HTR-8/SVneo (cell line): ENCODE measurements at places on chromosomes 7 and 10.

DNA sequence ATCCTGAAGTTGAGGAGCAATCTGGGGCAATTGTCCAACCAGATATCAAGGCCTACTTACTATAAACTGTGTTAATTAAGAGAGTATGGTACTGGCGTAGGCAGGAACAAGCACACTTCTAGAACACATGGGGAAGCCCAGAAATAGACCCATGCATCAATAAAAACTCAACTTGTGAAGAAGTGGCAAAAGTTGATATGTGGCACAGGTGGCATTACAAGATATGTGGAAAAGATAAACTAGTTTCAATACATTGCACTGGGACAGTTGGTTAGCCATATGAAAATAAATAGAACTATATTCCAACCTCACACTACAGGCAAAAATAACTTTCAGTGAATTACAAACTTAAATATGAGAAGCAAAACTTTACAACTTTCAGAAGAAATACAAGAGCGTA, 828.7 kb upstream of the LRRN3 start:
- no peak for DNase-seq

GRCh38 chr7:29990931-29991330, 1.3 kb upstream of the SCRN1 start:
- no peak for DNase-seq

GRCh38 chr7:98133181-98133580, 26.5 kb downstream of the LMTK2 start:
- DNase-seq, result no peak

DNA sequence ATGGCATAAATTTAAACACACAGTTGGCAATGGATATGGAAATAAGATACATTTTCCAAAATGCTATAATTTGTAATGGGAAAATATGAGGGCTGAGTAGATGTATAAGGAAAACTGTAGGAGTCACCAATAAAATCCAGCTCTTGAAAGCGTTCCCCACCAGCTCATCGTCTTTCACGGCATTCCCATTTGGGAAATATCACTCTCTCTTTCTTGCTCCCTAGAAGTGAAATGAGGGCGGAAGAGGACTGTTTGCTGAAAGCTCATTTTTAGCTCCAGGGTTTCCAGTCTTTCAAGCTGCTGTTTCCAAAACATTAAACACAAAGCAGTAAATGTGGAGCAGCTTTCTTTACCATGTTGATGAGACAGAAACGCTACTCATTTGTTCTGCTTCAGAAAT, 104.6 kb upstream of the SFMBT2 start:
- DNase-seq, result no peak

DNA sequence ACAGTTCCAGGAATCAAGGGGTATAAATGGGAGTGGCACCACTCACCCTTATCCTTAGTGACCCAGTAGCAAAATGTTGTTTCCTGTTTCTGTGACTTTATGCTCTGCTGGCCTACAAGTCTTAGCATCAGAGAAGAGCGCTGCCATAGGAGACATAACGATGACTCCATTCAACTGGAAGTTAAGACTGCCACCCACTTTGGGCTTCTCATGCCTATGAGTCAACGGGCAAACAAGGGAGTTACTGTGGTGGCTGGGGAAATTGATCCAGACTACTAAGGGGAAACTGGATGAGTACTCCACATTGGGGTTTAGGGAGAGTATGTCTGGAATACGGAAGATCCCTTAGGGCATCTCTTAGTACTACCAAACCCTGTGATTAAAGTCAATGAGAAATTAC, 40.6 kb upstream of the PIK3CG start:
- no peak for DNase-seq

- DNase-seq, result no peak
Observed at GRCh38 chr10:26438534-26439341, 597 bp downstream of the APBB1IP start.

DNA sequence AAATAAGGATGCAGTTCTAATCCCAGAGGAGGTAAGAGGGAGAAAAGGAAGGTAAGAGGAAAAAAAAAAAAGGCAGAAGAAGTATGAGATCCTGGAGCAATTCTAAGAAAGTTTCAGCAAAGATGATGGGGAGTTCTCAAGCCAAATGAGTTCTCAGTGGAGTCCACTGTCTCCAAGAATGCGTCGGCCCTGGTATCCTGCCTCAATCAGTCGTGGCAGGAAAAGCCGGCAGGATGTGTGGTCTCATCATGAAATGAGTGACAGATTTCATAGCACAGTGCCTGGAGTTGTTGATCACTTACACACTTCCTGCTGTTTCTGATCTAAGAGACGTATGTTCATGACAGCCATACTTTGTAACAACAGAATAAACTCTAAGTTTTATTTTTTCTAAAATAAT, 554.9 kb downstream of the NXPH1 start:
- DNase-seq, result no peak

GRCh38 chr7:151524331-151524730, 4.6 kb upstream of the RHEB start:
- no peak for DNase-seq

GRCh38 chr7:12713625-12714378, 26.4 kb downstream of the ARL4A start:
- no peak for DNase-seq

DNA sequence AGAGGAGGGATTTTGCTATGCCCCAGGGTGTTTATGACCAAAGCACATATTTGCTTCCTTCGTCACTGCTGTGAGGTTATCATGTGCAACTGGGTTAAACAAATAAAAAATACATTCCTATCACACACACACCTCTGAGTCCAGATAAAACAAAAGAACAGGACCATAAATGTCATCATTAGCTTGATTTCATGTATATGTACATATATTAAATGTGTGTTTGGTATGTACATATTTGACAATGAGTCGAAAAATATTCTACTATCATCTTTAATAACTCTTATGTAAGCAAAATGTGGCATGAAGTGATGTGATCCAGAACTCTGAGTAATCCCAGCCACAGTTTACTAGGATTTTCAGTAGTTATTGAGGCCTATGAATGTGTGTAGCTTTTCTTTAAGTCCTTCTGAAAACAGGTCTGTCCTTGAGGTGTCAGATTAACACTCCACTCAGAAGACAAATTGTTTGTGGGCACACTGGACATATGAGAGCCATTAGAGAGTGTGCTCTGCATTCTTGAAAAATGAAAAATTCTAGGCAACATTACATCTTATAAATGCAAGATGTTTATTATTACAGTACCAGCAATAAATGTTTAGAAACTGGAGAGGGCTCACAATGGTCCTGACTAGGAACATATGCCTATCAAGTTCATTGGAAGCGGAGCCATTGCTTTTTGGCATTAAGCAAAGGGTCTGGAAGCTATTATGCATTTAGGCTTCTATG, 335.1 kb upstream of the SEMA3A start:
- DNase-seq, result peak; percentile 3

- DNase-seq, result no peak
Observed at GRCh38 chr7:44914992-44915607, 29.8 kb upstream of the PURB start.

DNA sequence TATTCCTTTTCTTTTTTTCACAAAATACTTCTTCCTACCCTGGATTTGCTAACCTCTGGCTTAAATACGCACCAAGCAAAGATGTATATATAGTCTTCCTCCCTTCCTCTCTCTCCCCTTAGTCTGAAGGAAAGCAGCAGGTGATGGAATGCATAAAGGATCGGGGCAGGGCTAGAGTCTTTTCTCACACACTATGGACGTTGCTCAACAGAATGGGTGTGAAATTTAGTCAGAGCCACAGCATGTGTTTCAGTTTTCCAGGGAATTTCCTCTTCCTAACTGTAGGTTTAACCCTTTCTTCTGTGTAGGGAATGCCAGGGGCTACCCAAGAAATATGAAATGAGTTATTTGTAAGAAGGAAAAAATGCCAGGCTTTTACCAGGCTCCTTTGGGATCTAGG, 71.4 kb upstream of the NFKB2 start:
- DNase-seq, result no peak

DNA sequence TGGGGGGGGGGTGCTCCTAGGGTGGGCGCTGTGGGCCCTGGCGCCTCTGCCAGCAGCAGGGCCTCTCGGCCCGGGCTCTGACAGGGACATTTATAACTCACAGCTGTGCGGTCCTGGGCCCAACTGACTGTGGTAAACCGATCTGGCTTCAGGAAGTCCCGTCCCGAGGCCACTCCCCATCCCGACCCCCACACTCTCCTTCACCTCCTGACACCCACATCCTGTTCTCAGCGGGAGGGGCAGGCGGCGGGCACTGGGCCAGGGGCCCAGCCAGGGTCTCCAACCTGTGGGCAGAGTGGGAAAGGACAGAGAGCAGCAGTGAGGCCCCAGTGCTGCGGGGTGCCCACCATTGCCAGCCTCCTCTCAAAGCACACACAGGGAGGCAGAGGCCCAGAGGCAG, 69.1 kb downstream of the ZMIZ1 start:
- DNase-seq, result peak; percentile 32

DNA sequence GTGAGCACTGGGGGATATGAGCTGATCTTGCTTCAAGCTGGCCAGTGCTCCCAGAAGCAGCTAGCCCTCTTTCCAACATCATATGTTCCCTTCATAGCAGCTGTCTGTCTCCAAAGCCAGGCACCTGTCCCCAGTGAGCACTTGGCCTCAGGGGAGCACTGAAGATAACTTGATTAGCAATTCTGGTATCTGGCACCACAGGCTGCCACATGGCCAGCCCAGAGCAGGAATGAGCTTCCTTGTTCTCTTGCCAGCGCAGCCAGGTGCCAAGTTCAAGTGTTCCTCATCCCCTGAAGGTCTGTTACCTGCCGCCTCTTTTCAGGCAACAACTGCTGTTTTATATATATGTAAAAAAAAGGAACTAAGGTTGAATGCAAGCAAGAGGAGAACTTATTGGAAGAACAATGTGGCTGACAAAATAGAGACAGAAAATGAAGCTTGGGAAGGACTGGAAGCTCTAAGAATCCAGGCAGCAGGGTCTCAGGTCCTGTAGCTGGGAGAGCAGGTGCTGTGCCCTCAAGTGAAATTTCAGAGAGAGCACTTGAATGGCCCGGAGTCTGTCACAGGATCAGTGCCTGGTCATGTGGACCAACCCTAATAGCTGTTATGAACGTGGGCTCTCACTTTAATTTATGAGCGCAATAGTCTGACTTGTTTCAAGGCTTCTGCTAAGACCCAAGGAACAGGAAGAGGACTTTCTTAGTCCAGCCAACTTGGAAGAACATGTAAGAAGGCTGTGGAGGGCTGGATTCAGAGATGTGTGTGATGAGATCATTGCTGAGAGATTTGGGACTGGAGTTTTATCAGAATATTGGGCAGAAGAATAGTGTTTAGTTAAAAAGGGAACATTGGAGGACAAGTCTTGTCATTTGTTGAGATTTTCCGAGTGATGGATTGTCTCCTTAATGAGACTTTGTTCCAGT, 267.2 kb downstream of the GLRX3 start:
- DNase-seq, result no peak

- no peak for DNase-seq
Observed at GRCh38 chr7:5477126-5477525, 53.5 kb upstream of the TNRC18 start.

DNA sequence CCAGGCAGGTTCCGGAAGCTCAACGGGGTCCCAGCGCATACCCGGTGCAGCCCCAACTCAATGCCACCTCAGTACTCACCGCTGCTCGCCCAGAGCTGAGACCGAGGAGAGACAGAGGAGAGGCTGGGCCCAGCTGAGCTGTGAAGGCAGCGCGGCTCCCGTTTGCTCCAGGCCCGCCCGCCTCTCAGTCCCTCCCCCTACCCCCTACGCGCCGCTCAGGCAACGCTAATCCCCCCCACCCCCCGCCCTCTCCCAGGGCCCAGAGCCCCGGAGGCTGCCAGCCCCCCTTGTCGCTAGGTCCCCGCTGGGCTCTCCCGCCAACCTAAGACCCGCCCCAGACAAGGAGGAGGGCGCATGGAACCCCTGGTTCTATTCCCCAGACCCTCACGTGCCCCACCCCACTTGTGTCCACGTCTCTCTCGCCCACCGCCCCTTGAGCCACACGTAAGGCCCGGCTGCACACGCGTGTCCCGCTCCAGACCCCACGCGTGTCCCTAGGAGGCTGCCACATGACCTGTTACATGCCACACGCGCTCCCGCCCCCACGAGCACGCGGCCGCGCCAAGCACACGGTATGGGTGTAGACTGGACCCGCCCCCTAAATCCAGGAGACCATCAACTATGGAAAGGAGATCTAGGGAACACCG, at the start of gene PSD:
Gene PSD (minus strand): TSS at position 164 of the 647 bp plus-strand sequence. CDS start 1,747 bp downstream, outside the sequence.
- no peak for DNase-seq

DNA sequence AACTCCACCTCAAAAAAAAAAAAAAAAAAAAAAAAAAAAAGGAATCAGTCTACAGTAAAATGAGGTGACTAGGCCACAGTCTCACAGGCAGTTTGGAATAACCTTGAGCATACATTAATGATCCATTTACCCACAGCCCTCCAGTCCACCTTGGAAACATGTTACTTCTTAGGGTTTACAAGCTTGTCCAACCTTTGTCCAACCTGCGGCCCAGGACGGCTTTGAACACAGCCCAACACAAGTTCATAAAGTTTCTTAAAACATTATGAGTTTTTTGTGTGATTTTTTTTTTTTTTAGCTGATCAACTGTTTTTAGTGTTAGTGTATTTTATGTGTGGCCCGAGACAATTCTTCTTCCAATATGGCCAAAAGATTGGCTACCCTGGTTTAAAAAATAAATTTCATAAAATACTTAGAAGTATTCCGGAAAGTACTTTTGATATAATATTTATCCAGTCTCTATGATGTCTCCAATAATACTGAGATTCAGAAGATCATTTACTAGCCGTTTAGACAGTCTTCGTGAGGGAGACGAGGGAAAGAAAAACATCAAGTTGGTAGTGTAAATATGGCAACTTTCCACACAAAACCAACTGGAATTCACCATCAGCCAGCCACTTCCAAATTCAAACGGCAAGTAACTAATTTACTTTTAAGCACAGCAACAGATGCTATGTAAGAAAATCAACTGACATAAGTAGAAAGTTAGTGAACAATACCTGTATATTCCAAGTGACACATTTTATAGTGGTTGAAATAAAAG, 9.9 kb downstream of the BAZ1B start:
- no peak for DNase-seq

DNA sequence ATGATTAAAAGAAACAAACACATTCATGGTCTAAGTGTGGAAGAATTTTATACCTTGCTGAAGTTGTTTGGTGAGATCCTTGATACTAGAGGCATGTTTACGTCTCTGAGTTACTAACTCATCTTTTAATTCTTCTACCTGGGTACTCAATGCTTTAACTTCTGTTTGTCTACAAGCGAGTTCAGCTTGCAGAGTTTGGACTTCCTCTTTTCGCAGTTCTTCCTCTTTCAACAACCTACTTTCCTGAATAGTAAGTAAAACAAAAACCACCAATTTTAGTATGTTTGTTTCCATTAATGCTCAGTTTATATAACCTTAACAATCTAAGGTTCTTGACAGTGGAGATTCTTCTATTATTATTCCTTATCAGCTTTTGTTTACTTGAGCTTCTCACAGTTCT, 42.9 kb downstream of the CCDC186 start:
- no peak for DNase-seq
